ENCODE measurements at places on chromosomes 5 and 9. TPM values are rescaled to one million over a fixed set of nuclear protein-coding genes. Genes with fewer than 3 reads are reported as not detected.

Gene ECM2
- not detected for total RNA-seq

Gene ZNF483
- total RNA-seq = 4.7 TPM

Gene GPR151
- not detected for total RNA-seq

Gene FCN1
- total RNA-seq = not detected

Gene CARD6
- total RNA-seq = 6.3 TPM

Gene GPX3
- total RNA-seq = not detected

Gene PCDHGA2
- 0.07 TPM for total RNA-seq

Gene COL23A1
- total RNA-seq = not detected

Gene IFNA16
- total RNA-seq = not detected

Gene ZNF879
- 3.4 TPM for total RNA-seq

Gene ADRB2
- 0.81 TPM for total RNA-seq

Gene NIPAL4
- total RNA-seq = 0.54 TPM
